Uterus (tissue), 4 donors: ENCODE measurements at places on chromosomes 3 and 15.
A peak's percentile ranks its signal among the peaks of the same experiment; 100 is the strongest.

DNA sequence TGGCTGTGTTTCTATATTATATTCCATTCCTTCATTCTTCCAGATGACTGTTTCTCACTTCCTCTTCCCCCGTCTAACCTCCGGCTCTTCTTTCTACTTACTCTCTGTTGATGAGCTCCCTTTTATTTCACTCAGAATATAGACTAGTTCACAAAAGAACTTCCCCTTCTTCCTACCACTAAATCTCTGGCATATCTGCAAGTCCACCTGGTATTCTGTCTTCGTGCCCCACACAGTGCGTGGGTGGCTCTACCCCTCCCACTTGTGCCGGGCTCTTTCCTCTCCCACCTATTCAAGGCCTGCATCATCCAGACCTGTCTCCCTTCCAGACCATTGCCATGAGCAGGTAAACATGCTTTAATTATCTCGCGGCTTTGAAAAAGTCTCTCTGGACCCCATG, 73.0 kb downstream of the SCN10A start:
- H3K27me3 ChIP-seq: no peaks in the 10 kb centered on the region
- DNase-seq: no peak
- no peak overlapping the region for H3K4me3 ChIP-seq
- H3K36me3 ChIP-seq: no peaks in the 10 kb centered on the region
- H3K4me1 ChIP-seq: no peaks in the 10 kb centered on the region

DNA sequence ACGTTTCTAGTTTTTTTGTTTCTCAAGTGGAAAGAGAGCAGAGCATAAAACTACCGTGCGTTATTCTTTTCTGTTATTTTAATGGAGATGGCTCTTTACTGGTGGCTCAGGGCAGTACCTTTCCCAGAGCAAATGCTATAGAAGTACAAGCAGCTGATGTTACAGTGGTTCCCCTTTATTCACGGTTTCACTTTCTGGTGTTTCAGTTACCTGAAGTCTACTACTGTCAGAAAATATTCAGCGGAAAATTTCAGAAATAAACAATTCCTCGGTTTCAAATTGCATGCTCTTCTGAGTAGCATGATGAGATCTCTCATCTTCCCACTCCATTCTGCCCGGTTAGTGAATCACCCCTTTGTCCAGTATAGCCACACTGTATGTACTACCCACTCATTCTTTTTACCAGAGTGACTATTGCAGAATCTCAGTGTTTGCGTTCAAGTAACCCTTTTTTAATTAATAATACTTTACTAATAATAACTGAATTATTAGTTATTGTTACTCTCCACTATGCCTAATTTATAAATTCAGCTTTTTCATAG, 597.5 kb upstream of the ROBO2 start:
- H3K4me1 ChIP-seq: no peaks in the 10 kb centered on the region
- no peaks in the 10 kb centered on the region for H3K27me3 ChIP-seq
- no peak overlapping the region for H3K4me3 ChIP-seq
- DNase-seq: no peak

GRCh38 chr3:100503448-100503847, 11.0 kb downstream of the TMEM45A start:
- no peaks in the 10 kb centered on the region for H3K27me3 ChIP-seq
- no peak overlapping the region for H3K27ac ChIP-seq
- no peaks in the 10 kb centered on the region for H3K4me1 ChIP-seq
- no peaks in the 10 kb centered on the region for H3K36me3 ChIP-seq
- H3K4me3 ChIP-seq: no peak overlapping the region

DNA sequence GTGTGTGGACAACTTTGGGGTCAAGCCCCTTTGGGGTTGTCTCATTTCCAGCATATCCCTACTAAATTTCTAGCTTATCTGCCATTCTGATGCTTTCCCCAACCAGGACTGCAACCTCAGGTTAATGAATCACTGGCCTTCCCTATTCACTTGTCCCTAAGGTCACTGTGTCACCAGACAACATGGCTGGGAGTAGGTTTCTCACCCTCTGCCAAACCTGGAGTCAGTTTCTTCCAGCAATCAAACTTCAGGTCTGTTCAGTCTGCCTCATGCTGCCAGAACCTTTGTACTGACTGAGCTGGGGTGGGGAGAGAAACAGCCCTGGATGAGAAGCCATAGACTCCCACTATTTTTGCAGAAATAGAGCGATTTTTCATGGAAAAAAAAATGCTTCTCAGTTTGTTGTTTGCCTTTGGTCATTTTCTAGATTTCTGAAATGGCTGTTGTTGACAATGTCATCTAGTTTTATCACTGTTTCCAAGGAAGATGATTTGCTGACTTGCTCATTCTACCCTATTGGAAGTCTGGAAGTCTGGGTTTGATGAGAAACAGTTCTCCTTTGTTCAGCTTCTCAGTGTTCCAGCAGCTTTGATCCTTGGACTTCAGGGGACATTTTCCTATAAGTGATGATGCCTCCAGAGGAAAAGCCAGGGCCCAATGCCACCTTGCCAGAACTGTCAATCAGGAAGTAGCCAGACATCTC, 74.8 kb upstream of the IL12A start:
- no peaks in the 10 kb centered on the region for H3K4me1 ChIP-seq
- no peak for DNase-seq
- no peaks in the 10 kb centered on the region for H3K27me3 ChIP-seq
- H3K36me3 ChIP-seq: no peaks in the 10 kb centered on the region
- no peak overlapping the region for H3K4me3 ChIP-seq
- no peak overlapping the region for H3K27ac ChIP-seq

DNA sequence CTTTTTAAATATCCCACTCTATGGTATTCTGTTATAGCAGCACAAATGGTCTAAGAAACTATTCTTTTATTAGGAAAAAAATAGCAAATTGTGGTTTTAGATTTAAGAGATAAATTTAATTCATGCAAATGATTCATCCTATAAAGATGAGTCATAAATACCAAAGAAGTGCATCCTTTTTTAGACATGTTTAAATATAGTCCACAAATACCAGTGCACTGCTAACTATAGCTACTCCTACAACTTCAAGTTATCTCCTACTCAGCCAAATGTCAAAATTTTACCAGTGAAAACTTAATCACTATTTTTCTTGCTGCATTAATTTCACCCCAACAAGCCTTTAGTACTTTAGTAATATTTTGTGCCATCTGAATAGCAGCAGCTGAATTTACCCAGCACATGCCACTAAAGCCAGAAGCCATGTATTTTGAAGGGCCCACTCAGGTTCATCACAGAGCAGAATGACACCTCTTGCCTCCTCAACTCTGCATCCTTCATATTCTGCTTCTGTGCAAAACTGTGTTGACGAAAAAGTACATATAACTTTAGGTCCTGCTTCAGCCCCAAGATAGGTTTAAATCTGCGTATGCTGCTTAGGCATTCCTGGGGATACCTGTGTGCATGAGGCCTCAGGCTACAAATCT, 24.9 kb downstream of the CX3CR1 start:
- DNase-seq: no peak
- peak overlapping the region; percentile 67 for H3K27ac ChIP-seq
- H3K27me3 ChIP-seq: no peaks in the 10 kb centered on the region
- H3K4me3 ChIP-seq: no peak overlapping the region

DNA sequence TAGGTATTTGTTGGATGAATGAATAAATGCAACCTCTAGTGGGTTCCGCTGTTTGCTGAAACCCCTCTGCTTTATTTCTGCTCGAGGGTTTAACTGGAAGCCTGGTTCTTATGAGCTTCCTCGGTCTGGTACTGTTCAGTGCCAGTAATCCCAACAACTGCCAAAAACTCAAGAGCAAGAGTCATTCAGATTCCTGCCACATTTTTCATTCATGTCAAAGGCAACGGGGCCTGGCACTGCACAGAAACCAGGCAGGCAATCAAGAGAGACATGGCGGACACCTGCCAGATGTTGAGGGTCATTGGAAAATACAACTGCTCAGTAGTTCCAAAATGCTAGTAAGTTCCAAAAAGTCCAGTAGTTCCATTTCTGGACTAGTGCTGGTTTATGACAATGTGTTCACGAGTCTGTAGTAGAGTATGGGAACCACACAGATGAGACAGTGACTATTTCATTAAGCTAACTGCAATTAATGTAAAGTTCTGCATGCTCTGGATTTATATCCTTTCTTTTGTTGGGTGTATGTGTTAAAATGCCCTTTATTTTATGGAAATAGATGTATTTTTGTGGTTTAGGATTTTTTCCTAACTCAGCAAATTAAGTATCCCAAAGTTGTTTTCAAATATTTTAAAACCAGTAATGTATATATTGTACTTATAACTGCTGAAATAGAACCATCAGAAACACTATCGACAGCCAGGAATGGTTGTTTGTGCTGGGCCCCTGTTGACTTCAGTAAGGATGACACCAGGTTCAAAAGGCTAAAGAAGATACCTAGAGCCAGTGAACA, 22.7 kb upstream of the TMEM41A start:
- H3K27ac ChIP-seq: no peak overlapping the region
- no peaks in the 10 kb centered on the region for H3K27me3 ChIP-seq
- no peaks in the 10 kb centered on the region for H3K36me3 ChIP-seq
- H3K4me1 ChIP-seq: no peaks in the 10 kb centered on the region

DNA sequence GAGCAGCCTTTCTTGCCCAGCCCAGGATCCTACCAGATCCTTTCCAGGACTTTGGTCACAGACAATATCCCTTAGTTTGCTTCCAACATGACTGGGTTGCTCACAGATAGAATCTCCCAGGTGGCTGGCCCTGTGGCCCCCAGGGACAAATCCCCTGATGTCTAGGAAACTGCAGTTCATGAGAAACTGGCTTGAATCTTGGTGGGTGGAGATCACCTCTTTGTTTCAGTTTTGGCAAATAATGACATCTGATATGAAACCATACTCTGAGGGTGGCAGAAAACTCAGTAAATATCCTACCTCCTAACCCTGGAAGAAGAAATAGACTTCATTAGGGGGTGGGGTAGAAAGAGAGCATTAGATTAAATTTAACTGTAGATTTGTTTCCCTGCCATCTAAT, 44.1 kb upstream of the PFN2 start:
- H3K4me1 ChIP-seq: no peaks in the 10 kb centered on the region
- H3K27ac ChIP-seq: no peak overlapping the region
- no peaks in the 10 kb centered on the region for H3K36me3 ChIP-seq

DNA sequence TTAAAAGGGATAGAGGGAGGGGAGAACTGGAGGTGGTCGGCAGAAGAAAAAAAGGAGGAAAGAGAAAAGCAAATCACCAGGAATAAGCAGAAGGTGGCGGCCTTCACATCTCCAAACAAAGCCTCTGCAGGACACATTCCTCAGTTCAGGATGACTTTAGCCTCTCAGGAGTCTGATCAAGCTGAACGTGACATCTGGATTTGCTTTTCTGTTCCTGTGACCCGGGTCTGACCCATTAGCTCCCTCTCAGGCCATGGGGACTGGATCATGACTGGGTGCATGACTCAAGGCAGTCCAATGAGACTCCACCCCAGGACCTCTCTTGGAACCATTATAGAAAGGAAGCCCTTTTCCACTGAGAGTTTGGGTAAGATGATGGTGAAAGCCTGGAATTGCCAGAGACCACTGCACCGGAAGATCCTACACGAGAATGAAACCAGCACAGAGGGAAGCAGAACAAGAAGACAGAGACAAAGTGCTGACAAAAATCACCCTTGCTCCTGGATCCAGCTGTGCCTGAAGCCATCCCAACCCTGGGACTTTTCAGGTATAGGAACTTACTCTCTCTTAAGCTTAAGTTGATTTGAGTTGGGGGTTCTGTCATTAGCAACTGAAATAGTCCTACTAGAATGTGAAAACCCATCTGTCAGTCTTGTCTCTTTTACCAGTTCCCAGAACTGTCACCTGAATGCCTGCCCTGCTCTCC, 45.4 kb upstream of the RAD18 start:
- H3K27ac ChIP-seq: no peak overlapping the region
- no peak for DNase-seq
- no peaks in the 10 kb centered on the region for H3K4me1 ChIP-seq
- no peaks in the 10 kb centered on the region for H3K36me3 ChIP-seq
- H3K27me3 ChIP-seq: no peaks in the 10 kb centered on the region

GRCh38 chr15:74800559-74801094, 12.0 kb upstream of the LMAN1L start:
- H3K27me3 ChIP-seq: no peaks in the 10 kb centered on the region
- DNase-seq: no peak
- H3K27ac ChIP-seq: no peak overlapping the region
- H3K36me3 ChIP-seq: no peaks in the 10 kb centered on the region
- no peaks in the 10 kb centered on the region for H3K4me1 ChIP-seq

- H3K4me3 ChIP-seq: no peak overlapping the region
- DNase-seq: no peak
- no peaks in the 10 kb centered on the region for H3K36me3 ChIP-seq
- H3K4me1 ChIP-seq: no peaks in the 10 kb centered on the region
These were observed 46.0 kb upstream of the GLCE start for GRCh38 chr15:69114331-69114928.

- H3K27me3 ChIP-seq: no peaks in the 10 kb centered on the region
- no peak overlapping the region for H3K4me3 ChIP-seq
- H3K27ac ChIP-seq: no peak overlapping the region
- H3K36me3 ChIP-seq: no peaks in the 10 kb centered on the region
- peaks cover 13% of the 10 kb centered on the region for H3K4me1 ChIP-seq
- DNase-seq: no peak
These were observed 50.0 kb downstream of the AMOTL2 start for GRCh38 chr3:134323966-134324962.

DNA sequence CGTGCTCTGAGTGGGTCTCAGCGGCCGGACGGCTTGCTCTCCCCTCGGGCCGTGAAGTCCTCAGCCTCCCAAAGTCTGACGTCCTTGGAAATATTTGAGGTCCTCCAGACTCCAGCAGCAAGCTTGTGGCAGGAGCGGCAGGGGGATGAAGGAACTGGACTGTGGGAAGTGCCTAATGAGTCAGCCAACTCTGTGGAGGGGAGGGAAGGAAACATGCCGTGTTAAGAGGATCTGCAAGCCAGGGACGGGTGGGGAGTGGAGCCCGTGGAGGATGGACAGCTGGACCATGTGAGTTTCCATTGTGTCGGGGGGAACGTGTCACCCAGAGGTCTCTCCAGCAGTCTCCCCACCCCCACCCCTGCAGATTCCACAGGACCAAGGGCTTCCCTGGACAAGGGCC, 39.4 kb upstream of the IDH2 start:
- H3K27ac ChIP-seq: no peak overlapping the region
- H3K4me3 ChIP-seq: no peak overlapping the region
- no peaks in the 10 kb centered on the region for H3K27me3 ChIP-seq
- no peaks in the 10 kb centered on the region for H3K36me3 ChIP-seq
- DNase-seq: no peak
- no peaks in the 10 kb centered on the region for H3K4me1 ChIP-seq
